Activated T-helper 2 cell treated with anti-CD3 and anti-CD28 coated beads, Interferon-gamma antibody, Interleukin-2, Interleukin-4, amounts not matched to agents 10 μg/mL and 5 μg/mL and 100 μg/mL, durations not matched to agents 14 hours and 24 hours and 36 hours (primary cell): ENCODE measurements at places on chromosomes 1 and 21. TPM values are rescaled to one million over a fixed set of nuclear protein-coding genes. Genes with fewer than 3 reads are reported as not detected.

GRCh38 chr1:21232044-21232443 is 55.3 kb upstream of the EIF4G3 start:
- no peak for DNase-seq

The AGRN gene
- total RNA-seq: 27.6 and 29.2 TPM in 2 replicates

DNA sequence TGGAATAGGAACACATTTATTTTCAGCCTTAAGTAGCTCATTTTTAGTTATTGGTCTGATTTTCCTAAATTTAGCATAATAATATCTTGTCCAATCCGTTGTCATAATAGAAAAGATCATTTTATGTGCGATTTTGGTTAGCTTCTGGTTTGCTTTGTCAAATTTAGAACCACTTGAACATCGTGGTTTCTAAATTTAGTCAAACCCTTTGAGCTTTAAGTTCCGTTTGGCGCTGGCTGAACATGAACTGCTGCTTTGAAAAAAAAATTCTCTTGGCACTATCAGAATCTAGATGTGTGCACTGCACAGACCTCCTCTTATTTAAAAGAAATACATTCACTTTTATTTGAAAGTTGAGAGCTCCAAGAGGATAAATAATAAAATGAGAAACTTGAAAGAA is 370.6 kb downstream of the PTPRC start:
- no peak for DNase-seq

The NUF2 gene
- total RNA-seq: 45.5 and 47.4 TPM in 2 replicates

The MEGF6 gene
- total RNA-seq: 1.7 and 1.9 TPM in 2 replicates

GRCh38 chr1:92585831-92586230 is 99.1 kb upstream of the GFI1 start:
- no peak for DNase-seq
